ENCODE measurements at places on chromosomes 5 and 9. TPM values are rescaled to one million over a fixed set of nuclear protein-coding genes. Genes with fewer than 3 reads are reported as not detected.

The ZNF454 gene
- 9.3 TPM for total RNA-seq

The C5orf15 gene
- 35.7 TPM for total RNA-seq

The INSL6 gene
- not detected for total RNA-seq

The MARCOL gene
- not detected for total RNA-seq

The CCDC69 gene
- 2.0 TPM for total RNA-seq

The TAF11L8 gene
- total RNA-seq, result not detected

The CCDC192 gene
- total RNA-seq, result not detected

The ZNF608 gene
- total RNA-seq, result 161 TPM

The PDZD2 gene
- 23.3 TPM for total RNA-seq

The GRIN3A gene
- total RNA-seq, result 0.15 TPM

The RNF14 gene
- 60.8 TPM for total RNA-seq

GRCh38 chr5:89301321-89302025 is 418.5 kb upstream of the MEF2C start:
- H3K4me3 ChIP-seq, result no peak overlapping the region
- no peak for DNase-seq
- no peaks in the 10 kb centered on the region for H3K4me1 ChIP-seq
- H3K36me3 ChIP-seq, result no peaks in the 10 kb centered on the region

DNA sequence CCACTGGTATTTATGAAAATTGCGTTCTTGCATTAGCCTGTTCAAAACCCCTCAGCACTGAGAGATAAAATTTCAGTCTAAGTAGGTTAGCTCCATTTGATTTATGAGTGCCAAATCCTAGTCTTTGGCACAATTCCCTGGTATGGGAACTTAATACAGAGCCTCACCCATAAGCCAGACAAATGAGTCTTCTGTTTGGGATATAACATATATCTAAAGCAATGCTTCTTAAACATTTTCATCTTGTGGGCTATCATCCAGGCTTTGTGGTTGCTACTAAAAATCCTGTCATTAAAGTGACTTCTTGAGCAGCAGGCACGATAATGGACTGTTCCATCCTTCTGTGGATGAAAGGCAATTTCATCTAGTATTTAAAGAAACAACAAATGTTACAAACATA is 419.5 kb upstream of the ACTBL2 start:
- no peak overlapping the region for H3K27ac ChIP-seq
- no peaks in the 10 kb centered on the region for H3K27me3 ChIP-seq
- H3K4me1 ChIP-seq, result no peaks in the 10 kb centered on the region
- no peak for DNase-seq
- no peaks in the 10 kb centered on the region for H3K36me3 ChIP-seq

- peak within 1 kb of the TSS; percentile 89 for H3K4me3 ChIP-seq
- peaks cover 5% of the 10 kb centered on the region for H3K4me1 ChIP-seq
Measured at GRCh38 chr9:5628530-5629311, at the start of gene RIC1. RIC1 (plus strand) TSS chr9:5629107; CDS start chr9:5629310, 203 bp downstream.

DNA sequence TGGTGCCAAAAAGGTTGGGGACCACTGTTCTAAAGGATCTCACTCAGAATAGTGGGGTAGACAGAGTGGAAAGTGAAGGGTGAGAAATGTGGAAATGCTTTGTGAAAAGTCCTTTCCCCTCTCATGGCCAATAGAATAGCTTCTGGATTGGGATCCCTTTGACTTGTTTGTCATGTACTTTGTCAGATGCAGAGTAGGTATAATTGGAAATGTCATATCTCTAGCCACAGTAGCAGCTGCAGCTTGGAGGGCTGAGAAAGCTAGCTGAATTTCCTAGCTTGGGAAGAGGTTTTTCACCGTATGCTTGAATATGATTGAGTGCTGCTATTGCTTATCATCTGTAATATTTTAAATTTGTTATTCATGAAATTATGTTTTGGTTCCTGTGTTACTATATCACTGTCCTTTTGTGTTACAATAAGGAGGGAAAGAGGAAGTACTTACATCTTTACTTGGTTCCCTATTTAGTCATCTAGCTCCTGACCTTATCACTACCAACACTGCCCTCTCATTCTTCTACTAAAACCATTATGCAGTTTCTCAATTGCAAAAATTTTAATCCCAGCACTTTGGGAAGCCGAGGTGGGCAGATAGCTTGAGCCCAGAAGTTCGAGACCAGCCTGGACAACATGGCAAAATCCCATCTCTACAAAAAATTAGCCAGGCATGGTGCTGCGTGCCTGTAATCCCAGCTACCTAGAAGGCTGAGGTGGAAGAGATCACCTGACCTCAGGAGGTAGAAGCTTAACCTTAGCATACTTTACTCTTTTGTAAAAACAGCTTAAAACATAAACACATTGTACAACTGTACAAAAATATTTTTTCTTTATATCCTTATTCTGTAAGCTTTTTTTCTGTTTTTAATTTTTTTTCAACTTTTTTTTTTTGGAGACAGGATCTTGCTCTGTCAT is 12.4 kb downstream of the SLC30A5 start:
- no peaks in the 10 kb centered on the region for H3K27me3 ChIP-seq
- DNase-seq, result no peak

GRCh38 chr9:3342159-3342777 is 183.5 kb downstream of the RFX3 start:
- peaks cover 1% of the 10 kb centered on the region for H3K4me1 ChIP-seq
- no peak for DNase-seq
- H3K36me3 ChIP-seq, result no peaks in the 10 kb centered on the region
- no peak overlapping the region for H3K4me3 ChIP-seq
- no peaks in the 10 kb centered on the region for H3K27me3 ChIP-seq

- H3K27me3 ChIP-seq, result no peaks in the 10 kb centered on the region
- H3K27ac ChIP-seq, result no peak overlapping the region
- H3K4me1 ChIP-seq, result no peaks in the 10 kb centered on the region
- DNase-seq, result no peak
Measured at GRCh38 chr9:110521206-110521605, 58.3 kb downstream of the SVEP1 start.

DNA sequence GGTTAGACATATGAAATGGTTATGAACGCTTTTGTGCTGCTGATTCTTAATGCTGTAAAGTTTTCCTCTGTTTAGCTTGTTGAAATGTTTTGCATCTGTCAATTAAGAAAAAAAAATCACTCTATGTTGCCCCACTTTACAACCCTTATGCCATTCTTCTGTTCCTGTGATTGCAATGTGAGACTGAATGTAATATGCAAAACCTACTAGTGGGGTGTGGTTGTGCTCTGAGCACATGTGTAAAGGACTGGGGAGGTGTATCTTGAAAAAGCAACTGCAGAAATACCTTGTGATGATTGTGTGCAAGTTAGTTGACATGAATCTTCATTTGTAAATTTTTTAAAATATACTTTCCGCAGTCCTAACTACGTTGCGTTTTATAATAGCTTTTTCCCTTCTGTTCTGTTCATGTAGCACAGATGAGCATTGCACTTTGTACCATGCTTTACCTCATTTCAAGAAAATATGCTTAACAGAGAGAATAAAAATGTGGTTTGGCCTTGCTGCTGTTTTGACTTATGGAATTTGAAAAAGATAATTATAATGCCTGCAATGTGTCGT is 357.0 kb upstream of the PIK3R1 start:
- no peak overlapping the region for H3K4me3 ChIP-seq
- H3K27ac ChIP-seq, result no peak overlapping the region
- peaks cover 6% of the 10 kb centered on the region for H3K4me1 ChIP-seq

GRCh38 chr5:94941122-94941755 is 322.8 kb downstream of the SLF1 start:
- H3K27ac ChIP-seq, result no peak overlapping the region
- H3K36me3 ChIP-seq, result no peaks in the 10 kb centered on the region
- no peak for DNase-seq
- no peaks in the 10 kb centered on the region for H3K4me1 ChIP-seq

- H3K4me3 ChIP-seq, result no peak overlapping the region
- H3K27me3 ChIP-seq, result peaks cover 2% of the 10 kb centered on the region
- no peak for DNase-seq
Measured at GRCh38 chr9:35522187-35522586, 32.3 kb downstream of the RUSC2 start.

DNA sequence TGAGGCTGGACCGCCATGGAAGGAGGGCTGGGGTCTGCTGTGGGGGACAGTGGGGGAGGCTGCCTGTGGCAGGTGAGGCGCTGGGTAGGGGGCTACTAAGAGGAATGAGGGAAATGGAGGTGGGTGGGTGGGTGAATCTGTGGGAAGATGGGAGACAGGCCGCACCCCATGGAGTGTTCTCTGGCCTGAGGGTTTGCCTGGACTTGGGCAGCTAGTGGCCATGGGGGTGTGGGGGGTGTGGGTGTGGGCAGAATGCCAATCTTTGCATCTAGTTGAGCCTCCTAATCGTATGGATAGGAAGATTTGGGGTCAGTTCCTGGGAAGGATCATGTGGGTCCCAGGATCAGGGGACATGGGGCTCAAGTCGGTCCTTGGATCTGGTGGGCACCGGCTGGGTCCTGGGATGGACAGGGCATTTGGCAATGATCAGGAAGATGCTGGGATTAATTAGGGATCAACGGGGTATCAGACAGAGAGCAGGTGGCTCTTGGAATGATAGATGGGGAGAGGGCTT is 518 bp downstream of the ZDHHC12 start:
- H3K27me3 ChIP-seq, result peaks cover 7% of the 10 kb centered on the region
- no peak for DNase-seq
- H3K4me1 ChIP-seq, result no peaks in the 10 kb centered on the region
- no peaks in the 10 kb centered on the region for H3K36me3 ChIP-seq
- H3K4me3 ChIP-seq, result peak overlapping the region; percentile 89
- peak overlapping the region; percentile 24 for H3K27ac ChIP-seq

- H3K36me3 ChIP-seq, result no peaks in the 10 kb centered on the region
- no peak overlapping the region for H3K27ac ChIP-seq
- H3K27me3 ChIP-seq, result no peaks in the 10 kb centered on the region
- no peak for DNase-seq
- H3K4me1 ChIP-seq, result peaks cover 1% of the 10 kb centered on the region
- no peak overlapping the region for H3K4me3 ChIP-seq
Measured at GRCh38 chr9:27280860-27281259, 16.1 kb downstream of the EQTN start.

DNA sequence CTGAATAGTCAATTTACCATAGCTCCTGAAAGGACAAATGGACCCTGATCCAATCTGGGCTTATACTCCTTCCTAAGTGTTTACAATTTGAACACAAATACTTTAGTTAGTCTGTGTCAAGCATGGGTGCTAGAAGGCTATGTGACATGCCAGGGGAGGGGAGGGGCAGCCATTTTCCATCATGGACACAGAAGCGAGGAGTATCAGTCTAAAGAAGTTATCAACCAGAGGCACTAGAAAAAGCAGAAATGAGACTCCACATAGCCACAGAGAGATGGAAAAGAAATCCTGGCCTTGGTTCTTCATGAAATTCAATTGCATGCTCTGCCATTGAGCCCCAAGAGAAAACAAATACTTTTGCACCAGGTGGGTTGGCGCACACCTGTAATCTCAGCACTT is 61.8 kb downstream of the NR6A1 start:
- H3K4me3 ChIP-seq, result no peak overlapping the region
- H3K27me3 ChIP-seq, result no peaks in the 10 kb centered on the region
- H3K27ac ChIP-seq, result no peak overlapping the region
- H3K4me1 ChIP-seq, result no peaks in the 10 kb centered on the region

DNA sequence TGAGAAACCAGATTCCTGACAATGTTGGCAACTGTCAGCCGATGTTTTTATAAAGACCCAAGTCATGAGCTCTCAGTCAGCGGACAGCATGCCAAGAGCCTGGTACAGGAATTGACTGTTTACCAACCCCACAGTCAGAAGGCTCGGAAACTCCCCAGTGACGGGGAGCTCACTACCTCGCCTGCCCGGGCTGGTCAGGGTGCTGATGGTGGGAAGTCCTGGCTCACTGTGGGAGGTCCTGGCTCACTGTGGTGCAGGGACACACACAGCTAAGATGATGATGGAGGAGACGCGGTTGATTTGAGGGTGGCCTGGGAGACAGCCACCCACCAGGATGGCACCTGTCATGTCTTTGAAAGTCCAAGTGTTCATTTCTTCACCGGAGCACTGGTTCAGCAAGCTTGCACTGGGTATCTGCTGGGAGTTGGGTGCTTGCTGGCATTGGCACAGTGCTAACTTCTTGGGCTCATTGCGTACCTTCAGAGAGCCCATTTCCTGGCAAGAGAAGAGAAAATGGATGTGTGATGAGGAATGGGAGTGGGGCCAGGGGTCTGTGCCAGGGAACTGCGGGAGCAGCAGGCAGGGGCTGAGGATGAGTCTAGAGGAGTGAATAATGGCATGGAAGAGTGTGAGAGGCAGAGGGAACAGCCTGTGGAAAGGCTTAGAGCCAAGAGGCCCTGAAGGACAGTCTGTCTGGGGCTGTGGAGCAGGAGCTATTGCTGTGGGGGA is 15.3 kb downstream of the ASS1 start:
- peaks cover 4% of the 10 kb centered on the region for H3K4me1 ChIP-seq
- DNase-seq, result no peak
- H3K36me3 ChIP-seq, result no peaks in the 10 kb centered on the region

GRCh38 chr5:168847511-168848073 is 268.4 kb upstream of the PANK3 start:
- H3K4me3 ChIP-seq, result no peak overlapping the region
- no peak for DNase-seq
- peaks cover 32% of the 10 kb centered on the region for H3K4me1 ChIP-seq
- no peaks in the 10 kb centered on the region for H3K36me3 ChIP-seq

- no peaks in the 10 kb centered on the region for H3K4me1 ChIP-seq
- H3K27ac ChIP-seq, result no peak overlapping the region
- DNase-seq, result peak; percentile 19
- H3K36me3 ChIP-seq, result no peaks in the 10 kb centered on the region
- H3K27me3 ChIP-seq, result peaks cover 4% of the 10 kb centered on the region
Measured at GRCh38 chr9:99606957-99607356, 214.7 kb upstream of the NR4A3 start.

GRCh38 chr5:35153375-35153932 is 76.8 kb downstream of the PRLR start:
- no peak overlapping the region for H3K27ac ChIP-seq
- H3K27me3 ChIP-seq, result no peaks in the 10 kb centered on the region
- H3K36me3 ChIP-seq, result no peaks in the 10 kb centered on the region
- H3K4me3 ChIP-seq, result no peak overlapping the region
- H3K4me1 ChIP-seq, result no peaks in the 10 kb centered on the region

DNA sequence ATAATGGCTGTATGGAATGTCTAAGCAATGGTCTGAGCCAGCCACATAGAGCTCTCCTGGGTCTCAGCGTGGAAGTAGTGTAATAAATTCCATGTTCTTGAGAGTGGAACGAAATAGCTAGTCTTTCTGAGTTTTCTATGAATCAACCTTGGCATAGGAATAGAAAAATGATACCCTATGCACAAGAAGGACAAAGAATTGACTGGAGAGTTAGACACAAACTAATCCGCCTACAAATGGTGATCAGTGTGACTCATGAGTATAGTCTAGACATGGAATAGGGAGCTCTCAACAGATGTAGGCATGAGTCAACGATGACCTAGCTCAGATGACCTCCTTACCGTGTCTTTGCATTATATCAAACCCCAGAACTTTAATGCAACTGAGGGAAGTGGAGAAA is 256.8 kb upstream of the GRIN3A start:
- no peak overlapping the region for H3K27ac ChIP-seq
- H3K27me3 ChIP-seq, result no peaks in the 10 kb centered on the region
- DNase-seq, result no peak
- peaks cover 1% of the 10 kb centered on the region for H3K4me1 ChIP-seq
- H3K4me3 ChIP-seq, result no peak overlapping the region

- peaks cover 2% of the 10 kb centered on the region for H3K4me1 ChIP-seq
- H3K36me3 ChIP-seq, result no peaks in the 10 kb centered on the region
- H3K4me3 ChIP-seq, result no peak overlapping the region
- no peaks in the 10 kb centered on the region for H3K27me3 ChIP-seq
Measured at GRCh38 chr5:121628783-121629182, 222.9 kb upstream of the FTMT start.

- DNase-seq, result peak; percentile 31
- peaks cover 40% of the 10 kb centered on the region for H3K27me3 ChIP-seq
Measured at GRCh38 chr5:171315386-171315891, 6.4 kb downstream of the TLX3 start.
